Right forelimb (tissue), 1 donor: ENCODE measurements at places on chromosomes 5 and 9.

DNA sequence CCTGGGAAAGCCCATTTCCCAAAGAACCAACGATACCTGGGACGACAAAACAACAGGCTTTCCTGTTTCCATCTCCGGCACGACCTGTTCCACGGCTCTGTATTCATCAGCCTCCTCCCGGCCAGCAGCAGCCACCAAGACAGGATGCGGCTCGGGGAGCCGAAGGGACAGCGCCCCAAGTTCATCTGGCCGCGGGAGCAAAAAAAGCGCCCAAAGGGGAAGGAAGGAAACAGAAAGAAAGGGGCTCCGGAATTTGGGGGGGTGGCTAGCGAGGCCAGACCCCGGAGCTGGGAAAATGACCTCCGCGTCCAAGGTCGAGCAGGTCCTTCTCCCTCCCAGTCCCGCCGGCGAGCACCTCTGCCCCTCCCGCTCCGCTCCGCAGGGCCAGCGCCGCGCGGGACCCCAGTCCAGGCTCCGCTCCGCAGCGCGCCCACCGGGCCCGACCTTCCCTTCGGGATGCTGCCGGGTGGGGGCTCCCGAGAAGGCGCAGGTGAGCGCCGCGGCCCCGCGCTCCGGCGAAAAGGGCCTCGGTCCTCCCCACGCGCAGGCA lies 608 bp downstream of the ELOVL7 start:
- DNase-seq: no peak

GRCh38 chr9:85443190-85443598 lies 298.6 kb downstream of the AGTPBP1 start:
- no peak for DNase-seq

DNA sequence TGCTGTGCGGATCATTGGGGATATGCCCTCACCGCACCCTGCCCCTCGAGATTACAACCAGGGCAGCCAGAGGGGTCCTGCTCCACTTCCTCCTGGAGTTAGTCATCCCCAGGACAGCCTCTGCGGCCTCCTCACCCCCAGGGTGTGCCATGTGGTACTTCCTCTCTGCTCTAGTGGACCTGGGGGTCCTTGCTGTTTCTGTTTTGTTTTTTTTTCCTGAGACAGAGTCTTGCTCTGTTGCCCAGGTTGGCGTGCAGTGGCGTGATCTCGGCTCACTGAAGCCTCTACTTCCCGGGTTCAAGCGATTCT lies 5.2 kb upstream of the FCN1 start:
- no peak for DNase-seq

- DNase-seq: no peak
These were observed 27.2 kb downstream of the RUSC2 start for GRCh38 chr9:35517131-35517530.

- no peak for DNase-seq
These were observed 123.5 kb downstream of the TSSK1B start for GRCh38 chr5:113311301-113311700.
